DMS 273 treated with DMSO at 0.1 percent for 48 hours (cell line): ENCODE measurements at places on chromosomes 16 and 17.
A peak's percentile ranks its signal among the peaks of the same experiment; 100 is the strongest.

GRCh38 chr16:88943131-88943664 lies 33.8 kb downstream of the CBFA2T3 start:
- no peak for DNase-seq

DNA sequence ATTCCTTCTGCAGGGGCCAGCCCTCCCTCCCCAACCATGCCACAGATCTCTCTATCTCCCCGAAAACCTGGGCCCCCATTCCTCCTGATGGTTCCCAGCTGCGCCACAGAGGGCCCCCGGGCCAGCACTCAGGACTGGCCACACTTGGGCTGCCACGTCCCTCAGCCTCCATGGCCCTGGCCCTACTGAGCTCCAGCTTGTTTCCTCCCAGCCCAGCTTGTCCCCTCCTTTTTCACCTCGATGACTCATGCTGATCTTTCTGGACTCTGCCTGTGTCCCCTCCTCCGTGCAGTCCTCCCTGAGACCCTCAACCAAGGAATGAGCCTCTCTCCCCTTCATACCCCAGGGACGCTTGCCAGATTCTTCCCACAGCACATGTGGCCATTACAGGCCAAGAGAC lies 10.9 kb upstream of the FAM83G start:
- no peak for DNase-seq

DNA sequence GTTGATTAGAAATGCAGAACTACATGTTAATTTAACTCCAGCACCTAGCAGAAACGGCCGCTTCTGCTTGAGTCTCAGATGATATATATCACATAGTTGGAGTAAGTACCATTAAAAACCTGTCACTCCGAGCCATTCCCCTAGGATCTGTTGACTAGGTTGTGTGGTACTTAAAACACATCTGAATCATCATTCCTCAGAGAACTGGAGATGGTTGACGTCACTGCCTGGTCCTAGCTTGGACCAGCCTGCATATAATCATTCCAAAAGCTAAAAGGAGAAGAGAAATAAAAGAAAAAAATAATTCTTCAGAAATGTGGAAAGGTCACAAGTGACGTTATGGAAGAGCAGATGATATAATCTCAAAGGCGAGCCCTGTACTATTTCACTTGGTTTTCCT lies 31.3 kb upstream of the RASL10B start:
- DNase-seq: no peak

GRCh38 chr16:14486520-14487303 lies 143.3 kb downstream of the PARN start:
- DNase-seq: peak; percentile 42

DNA sequence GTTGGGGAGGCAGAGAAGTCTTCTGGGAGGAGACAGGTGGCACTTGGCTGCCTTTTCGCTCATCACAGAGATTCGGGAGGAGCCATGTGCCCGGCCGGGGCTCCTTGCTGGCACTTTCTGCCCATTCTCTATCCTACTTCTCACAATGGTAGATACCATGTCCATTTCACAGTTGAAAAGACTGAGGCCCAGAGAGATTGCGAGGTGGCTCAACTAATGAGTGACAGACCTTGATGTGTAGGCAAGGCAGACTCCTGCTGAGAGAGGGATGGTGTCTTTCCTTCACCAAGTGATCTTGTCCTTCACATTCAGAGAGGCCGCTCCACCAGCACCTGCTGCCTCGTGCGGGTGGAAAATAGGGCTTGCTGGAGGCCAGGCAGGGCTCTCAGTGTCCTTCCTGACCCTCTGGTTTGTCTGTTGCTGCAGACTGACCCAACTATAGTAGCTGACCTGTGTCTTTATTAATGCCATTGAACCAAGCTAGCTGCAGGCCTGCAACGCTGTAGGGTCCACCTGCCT lies 42.1 kb downstream of the MPRIP start:
- no peak for DNase-seq

DNA sequence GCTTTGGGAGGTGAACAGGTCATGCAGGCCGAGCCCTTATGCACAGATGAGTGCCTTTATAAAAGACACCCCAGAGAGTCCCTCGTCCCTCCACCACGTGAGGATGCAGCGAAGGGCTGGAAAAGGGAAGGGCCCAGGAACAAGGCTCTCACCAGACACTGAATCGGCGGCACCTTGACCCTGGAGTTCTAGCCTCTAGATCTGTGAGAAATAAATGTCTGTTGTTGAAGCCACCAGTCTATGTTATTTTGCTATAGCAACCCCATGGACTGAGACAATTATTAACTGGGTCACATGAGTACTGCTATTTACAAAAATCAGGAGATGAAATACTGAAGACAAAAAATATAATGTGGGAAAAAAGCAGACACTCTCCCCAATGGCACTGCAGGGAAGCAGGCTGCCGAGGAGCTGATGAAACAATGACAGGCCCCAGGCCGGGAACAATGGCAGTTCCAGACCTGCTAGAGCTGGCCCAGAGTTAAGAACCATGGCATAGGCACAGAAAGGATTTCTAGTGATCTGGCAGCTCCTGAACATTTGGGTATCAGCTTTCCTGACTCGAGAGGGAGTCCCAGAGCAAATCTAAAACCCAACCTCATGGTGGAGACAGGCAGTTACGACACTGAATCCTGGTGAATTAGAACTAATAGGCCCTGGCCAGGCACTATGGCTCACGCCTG lies 17.8 kb upstream of the GGA2 start:
- no peak for DNase-seq

DNA sequence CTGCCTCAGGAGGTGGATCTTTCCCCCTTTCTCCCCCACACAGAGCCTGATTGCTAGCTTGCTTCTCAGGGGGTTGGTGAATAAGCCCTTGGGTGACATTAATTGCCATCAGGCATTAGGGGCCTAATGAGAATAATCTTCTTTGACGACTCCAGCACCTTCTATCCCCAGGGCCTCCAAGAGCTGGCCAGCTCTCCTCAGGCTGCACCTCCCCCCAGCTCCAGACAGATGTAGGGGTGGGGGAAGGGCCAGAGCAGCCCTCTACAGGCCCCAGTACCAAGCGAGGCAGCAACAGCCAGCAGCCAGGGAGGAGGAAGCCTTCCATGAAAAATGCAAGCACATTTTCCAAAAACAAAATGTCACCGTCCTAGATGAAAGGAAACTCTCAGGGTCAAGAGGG lies 1.4 kb upstream of the TMEM132E start:
- no peak for DNase-seq

DNA sequence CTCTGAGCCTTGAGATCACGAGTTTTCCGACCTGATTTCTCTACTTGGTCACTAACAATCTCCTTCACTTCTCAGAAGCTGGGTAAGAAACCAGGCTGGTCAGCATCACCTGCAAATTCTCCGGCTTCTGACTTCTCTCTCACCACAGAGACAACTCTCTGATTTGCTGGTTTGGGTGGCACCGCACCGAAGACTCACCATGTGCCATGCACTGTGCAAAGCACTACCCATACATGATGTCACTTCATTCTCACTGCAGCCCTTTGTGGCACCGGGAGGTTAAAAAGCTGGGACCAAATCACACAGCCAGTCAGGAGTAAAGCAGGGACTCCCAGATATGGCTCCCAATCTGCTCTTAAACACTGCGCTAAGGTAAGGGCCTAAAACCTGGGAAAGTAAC lies 647 bp downstream of the VAC14 start:
- DNase-seq: no peak

- no peak for DNase-seq
Measured at GRCh38 chr17:61947367-61948078, 19.7 kb upstream of the INTS2 start.

- DNase-seq: no peak
Measured at GRCh38 chr17:27526604-27527002, 70.4 kb downstream of the KSR1 start.

GRCh38 chr17:47301161-47301560 lies 22.6 kb upstream of the EFCAB13 start:
- DNase-seq: no peak
